Omental fat pad (tissue), 4 donors: ENCODE measurements at places on chromosomes 13 and 19. TPM values are rescaled to one million over a fixed set of nuclear protein-coding genes. Genes with fewer than 3 reads are reported as not detected.

DNA sequence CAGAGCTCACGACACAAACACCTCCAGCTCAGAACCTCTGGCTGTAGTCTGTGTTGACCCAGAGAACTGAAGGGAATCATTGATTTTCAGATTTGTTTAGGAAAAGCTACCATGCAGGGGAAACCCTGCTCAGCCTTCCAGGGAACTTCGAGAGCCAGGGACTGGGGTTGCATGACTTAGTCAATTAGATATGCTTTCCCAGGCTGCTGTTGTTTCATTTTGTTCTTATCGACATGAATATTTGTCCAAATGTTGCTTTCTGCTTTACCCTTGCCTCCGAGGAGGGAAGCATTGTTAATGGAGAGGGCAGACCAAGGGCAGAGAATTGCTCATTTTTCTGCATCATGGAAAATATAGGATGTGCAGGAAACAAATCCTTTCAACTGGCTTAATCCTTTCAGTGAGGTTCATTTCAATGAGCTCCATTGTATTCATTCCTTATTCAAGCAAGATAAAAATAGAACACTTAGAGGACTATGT is 82.5 kb downstream of the KLF5 start:
- no peak for DNase-seq

DNA sequence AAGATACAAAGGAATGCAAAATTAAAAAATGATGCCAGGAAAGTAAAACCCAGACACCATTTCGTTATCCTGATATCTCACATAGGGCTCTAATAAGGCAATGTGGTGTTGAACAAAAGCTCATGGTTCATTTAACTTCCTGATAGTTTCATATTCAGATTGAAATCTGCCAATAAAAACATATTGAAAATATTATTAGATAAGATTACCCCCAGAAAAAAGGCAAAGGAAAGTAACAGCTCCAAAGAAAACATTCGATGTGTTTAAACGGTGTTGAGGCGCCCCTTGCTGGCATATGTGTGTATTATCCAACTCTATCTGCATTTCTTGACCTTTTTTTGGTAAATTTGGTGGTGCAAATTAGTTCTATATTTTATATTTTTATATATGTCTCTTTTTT is 75.9 kb downstream of the ESD start:
- DNase-seq = no peak

- DNase-seq = no peak
Observed at GRCh38 chr13:109309625-109310363, 476.6 kb downstream of the IRS2 start.

DNA sequence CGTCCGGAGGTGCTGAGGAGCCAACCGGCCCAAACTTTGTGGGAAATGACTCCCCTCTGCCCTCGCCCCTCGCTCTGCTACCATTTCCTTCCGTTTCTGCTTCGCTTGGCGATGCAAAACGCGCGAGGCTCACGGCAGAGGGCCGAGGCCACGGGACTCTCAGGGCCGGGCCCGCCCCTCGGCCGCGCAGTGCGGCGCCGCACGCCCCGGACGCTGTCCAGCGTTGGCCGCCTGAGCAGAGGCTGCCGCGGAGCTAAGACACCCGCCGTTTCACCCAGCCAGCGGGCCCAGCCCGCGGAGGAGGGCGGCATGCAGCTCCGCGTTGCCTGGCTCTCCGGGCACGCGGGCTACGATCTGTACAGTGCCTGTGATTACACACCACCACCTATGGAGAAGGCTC is 2.1 kb upstream of the ZNF578 start:
- DNase-seq = no peak

GRCh38 chr13:34762312-34762711 is 179.8 kb upstream of the NBEA start:
- no peak for DNase-seq

DNA sequence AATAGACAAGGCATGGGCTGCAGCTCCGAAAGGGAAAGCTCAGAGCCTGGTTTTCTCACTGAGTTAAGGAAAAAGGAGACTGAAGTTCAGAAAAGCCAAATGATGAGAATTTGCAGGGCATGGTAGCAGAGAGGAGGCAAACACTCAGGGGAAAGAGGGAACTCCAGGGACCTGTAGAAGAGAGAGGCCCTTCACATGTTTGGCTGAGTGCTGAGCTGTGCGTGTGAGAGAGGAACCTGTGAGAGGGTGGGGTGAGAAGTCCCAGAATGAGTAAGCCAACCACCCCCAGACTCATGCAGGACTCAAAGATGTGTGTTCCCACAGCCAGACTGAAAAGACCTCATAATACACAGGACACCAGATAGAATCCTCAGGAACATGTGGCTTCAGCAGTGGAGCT is 2.8 kb upstream of the CRYL1 start:
- no peak for DNase-seq

TNFRSF19 gene
- total RNA-seq = 6.5 TPM

TSHZ3 gene
- total RNA-seq = 10.6 TPM

DNA sequence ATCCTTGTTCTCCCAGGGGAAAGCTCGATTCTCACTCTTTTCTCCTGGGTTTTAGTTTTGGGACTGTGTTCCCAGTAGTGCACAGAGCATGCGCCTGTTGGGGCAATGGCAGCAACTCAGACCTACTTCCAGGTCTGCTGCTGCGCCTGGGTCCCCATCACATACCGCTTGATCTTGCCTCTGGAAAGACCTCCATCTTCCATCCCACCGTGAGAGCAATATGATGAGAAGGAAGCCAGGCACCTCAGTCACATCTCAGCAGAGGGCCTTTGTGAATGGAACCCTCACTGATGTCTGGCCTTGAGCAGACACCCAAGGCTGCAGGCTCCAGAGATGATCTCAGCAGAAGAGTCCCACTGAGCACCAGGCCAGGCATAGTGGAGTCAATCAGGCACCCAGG is 176.8 kb upstream of the ZNF507 start:
- DNase-seq = no peak

GRCh38 chr19:2289714-2290435 is 7.9 kb upstream of the PEAK3 start:
- DNase-seq = no peak

SIAH3 gene
- total RNA-seq = not detected

DNA sequence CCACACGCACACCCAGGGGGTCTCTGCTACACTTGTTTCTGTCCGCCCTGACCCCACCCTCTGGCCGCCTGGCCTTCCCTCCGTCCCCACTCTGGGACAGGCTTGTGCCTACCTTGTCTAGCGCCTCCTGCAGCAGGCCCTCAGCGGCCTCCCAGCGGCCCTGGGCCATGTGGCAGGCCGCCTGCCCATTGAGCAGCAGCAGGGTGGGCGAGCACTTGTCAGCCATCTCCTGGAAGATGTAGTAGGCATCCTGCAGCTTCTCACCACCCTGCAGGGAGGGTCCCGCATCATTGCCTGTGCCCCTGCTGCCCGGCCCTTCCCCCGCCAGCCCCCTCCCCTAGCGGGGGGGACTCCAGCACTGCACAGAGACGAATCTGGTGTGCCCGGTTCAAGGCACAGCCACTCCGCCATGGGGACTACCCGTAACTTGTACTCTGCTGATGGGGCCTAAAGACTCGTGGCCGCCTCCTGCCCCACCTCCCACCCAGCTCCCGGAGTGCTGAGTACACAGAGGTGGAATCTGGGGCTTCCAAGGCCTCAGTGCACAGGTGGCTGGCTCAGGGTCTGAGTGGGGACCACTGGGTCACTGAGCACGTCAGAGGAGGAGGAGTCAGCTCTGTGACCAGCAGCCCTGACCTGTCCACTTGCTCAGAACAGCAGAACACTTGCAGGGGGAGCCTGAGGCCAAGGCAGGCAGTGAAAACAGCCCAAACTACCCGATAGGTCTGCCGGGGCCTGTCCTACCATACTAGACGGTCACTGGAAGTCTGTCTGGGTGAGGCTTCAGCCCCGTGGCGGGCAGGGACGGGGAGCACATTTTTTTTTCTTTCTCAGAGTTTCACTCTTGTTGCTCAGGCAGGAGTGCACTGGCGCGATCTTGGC is 7.4 kb upstream of the CERS1 start:
- DNase-seq = no peak

DNA sequence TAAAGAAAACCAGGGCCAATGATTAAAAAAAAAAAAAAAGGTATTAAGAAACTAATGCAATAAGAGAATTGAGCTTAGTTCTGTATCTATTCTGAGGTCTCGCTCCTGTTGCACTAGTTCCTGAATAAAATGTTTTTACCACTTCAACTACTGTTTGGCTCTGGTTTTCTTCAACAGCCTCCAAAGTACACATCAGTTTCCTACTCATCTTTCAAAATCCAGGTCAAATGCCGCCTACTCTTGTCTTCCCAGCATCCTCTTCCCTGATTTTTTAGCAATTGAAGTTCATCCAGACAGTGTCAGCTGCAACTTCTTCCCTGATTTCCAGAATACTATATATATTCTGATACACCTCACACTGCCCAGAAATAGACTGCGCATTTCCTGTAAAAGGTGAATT is 1.4 kb upstream of the RCBTB1 start:
- DNase-seq = no peak

CEACAM4 gene
- not detected for total RNA-seq

SCN1B gene
- total RNA-seq = 11.6 TPM

- no peak for DNase-seq
Observed at GRCh38 chr19:5253406-5254110, 87.1 kb downstream of the PTPRS start.

- no peak for DNase-seq
Observed at GRCh38 chr19:43152214-43152613, 34.1 kb downstream of the PSG5 start.

GRCh38 chr19:56476651-56477428 is at the start of gene ZNF667:
ZNF667 (minus strand) TSS chr19:56477345; CDS start chr19:56462370, 14,975 bp downstream.
- DNase-seq = no peak

DNA sequence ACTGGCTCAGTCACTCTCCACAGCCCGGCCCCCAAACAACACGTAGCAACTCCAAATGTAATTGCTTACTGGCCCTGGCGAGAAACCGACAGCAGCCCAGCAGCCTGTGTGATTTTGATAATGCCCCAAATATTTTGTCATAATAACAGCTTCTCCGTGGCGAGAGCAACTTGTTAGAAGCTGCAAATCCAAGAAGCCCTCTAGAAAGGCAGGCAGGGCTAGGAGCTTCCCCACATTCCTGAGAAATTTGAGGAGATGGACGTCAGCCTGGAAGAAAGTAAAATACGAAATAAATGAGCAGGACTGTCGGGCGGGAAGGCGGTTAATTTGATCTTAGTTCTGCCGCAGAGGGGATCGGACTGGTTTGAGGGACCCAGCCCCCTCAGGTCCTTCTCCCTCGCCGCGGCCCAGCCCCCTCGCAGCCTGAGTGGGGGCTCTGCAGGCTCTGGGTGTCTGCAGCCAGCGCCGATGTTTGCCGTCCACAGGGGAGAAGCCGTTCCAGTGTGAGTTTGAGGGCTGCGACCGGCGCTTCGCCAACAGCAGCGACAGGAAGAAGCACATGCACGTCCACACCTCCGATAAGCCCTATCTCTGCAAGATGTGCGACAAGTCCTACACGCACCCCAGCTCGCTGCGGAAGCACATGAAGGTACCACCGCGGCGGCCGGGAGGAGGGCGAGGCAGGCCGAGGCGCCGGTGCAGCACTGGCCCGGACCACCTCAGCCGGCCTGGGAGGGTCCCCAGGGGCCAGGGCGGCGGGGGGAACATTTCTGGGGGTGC is 3.1 kb downstream of the ZIC2 start:
- DNase-seq = no peak

SERPINE3 gene
- 8.8 TPM for total RNA-seq

DNA sequence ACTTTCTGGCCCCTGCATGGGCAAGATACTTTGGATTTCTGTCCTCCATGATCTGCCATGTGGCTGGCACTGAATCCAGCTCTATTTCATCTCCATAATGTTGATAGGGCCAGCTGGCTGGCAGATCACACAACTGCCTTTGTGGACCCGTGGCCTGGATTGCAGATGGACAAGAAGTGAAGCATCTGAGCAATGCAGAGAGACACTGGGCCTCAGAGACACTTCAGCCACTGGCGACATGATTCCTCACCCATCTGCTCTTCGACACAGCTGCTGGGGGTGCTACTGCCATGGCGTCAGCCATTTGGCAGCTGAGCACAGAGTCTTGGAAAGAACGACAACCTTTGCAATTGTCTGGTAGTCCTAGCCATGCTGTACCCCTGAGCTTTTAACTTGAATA is 79.5 kb upstream of the MYO16 start:
- DNase-seq = no peak

DNA sequence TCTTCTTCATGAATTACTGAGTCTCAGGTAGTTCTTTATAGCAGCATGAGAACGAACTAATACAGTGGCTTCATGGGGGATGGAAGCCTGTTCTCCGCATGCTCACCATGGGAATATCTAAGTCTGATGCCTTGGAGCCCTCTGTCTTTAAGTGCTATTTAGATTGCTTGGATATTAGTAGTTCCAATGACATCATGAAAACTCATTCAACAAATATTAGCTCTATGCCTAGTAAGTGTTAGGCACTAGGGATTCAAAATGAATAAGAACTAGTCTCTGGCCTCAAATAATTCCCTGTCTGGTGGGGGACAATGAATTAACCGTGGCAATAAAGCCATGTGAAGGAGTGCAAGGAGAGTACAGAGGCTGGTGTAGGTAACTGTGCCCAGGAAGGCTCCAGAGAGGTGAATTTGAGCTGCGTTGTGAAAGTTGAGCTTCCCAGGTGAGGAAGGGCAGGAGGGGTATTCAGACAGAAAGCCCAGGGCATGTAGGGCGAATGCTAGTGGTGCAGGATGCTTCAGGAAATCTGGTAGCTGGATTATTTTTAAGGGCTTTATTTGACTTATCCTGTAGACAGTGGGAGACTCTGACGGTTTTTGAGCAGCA is 6.1 kb upstream of the WASF3 start:
- DNase-seq = no peak

GRCh38 chr13:54492995-54493394 is 1464.4 kb downstream of the OLFM4 start:
- no peak for DNase-seq

- DNase-seq = no peak
Observed at GRCh38 chr19:32469795-32470194, 64.2 kb downstream of the DPY19L3 start.

DNA sequence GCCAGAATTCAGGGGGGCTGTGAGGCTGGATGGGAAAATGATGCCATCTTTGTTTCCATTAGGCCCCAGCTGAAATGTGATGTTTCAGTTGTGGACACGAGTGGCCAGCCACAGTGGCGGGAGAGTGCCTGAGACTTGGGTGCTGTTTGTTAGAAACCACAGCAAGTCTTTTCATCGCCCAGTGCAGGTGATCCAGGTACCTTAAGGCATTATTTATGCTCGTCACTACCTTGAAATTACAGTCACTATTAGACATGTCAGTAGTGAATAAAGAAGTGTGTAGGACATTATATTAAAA is 82.5 kb upstream of the TM9SF2 start:
- no peak for DNase-seq

TEKTIP1 gene
- not detected for total RNA-seq

PSG7 gene
- not detected for total RNA-seq

TYK2 gene
- total RNA-seq = 75.4 TPM
